Fibroblast of lung (primary cell): ENCODE measurements at places on chromosomes 12 and 14.

- peak; percentile 96 for DNase-seq
Measured at GRCh38 chr14:58738189-58738836, 100.6 kb downstream of the DACT1 start.

- DNase-seq, result no peak
Measured at GRCh38 chr14:95943699-95944098, 67.1 kb downstream of the TUNAR start.

- DNase-seq, result no peak
Measured at GRCh38 chr14:74539503-74539902, 45.9 kb downstream of the ISCA2 start.

DNA sequence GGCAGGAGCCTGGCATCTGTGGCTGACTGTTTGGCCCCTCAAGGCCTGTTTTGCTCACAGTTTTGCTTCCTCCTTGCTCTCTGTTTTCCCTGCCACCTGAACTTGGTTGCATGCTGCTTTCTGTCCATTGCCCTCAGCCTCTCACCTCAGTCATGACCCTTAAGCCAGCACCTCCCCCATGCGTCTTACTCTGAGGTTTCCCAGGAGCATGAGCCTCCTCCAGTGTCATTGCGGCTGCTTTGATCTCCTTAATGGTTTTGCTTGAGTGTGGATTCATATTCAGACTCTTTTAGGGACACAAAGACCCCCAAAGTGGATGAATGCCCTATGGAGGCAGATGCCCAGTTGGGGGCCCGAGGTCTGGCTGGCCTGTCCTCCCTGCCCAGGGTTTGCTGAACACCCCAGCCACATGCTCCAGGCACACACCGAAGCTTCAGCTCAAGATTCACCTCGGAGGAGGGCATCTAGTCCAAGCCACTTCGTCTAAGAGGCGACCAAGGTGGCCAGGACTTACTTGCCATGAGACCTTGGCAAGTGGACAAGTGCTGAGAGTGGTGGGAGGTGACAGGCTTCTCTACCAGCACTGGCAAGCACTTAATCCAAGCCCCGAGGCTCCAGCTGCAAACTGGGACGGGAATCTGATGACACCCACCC is 95.4 kb upstream of the DIO3 start:
- no peak for DNase-seq

GRCh38 chr14:55505846-55506245 is 65.4 kb upstream of the TBPL2 start:
- DNase-seq, result no peak

GRCh38 chr14:100824901-100825712 is 811 bp upstream of the MEG3 start:
- peak; percentile 11 for DNase-seq

DNA sequence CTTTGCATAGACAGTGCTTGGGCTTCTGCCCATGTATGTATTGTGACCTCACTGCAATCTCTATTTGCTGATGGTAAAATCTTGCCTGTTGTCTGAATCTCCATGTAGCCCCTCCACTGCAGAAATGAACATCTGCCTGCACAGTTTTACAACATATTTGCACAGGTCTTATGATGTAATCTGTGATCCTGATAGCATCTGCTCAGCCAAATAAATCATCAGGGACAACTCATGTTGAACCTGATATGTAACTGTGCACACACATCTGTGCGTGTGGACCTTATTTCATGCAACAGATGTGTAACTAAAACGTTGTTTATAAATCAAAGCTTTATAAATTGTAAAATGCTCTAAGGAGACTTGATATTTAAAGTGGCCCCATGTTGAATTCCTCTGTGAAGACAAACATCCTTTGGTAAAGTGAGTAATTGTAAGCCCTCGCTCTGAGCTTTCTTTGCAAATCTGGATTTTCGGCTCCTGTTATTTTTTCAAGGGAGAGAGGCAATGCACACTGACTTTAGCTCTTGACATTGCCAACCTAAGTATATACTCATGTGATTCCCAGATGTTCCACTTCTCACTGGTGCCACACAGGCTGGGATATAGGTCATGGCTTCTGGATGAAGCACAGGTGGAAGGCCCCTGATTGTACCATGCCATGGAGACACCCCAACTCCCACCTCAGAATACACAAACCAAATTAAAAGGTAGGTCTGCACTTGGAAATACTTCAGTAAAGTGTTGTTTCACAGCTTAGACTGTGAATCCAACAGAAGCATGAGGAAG is 371.3 kb downstream of the GRIN2B start:
- DNase-seq, result no peak

- DNase-seq, result no peak
Measured at GRCh38 chr12:94126067-94126466, 22.3 kb upstream of the PLXNC1 start.

DNA sequence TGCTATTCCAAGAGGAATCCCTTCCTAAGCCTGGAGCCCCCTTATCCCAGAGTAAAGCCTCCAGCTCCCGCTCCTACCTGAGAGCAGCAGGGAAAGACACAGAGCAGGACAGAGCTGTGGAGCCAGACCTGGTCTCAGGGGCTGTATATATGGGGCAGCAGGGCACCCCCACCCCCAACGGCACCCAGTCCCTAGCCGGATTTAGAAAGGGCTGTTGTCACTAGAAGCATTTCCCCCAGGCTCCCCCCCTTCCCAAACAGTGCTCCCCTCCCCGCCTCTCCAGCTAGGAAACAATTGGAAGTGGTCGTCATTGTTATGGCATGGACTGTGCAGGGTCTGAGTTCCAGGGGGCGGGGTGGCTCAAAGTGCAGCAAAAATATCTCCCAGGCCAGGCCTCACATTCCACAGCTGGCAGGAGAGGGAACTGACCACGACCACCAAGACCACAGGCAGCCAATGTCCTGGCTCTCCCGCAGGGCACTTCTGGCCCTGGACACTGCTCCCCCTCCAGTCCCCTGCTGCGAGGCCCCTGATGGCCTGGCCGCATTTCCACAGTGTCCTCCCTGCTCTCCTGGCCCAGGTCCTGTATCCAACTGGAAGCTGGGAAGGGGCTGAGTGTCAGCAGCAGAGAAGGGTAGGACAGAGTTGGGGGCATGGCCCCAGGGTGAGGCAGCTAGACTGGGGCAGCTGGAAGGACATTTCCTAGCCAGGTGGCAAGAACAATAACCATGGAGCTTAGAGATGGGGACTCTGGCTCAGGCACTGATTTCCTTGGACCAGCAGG is at the start of gene MYH7:
MYH7 (minus strand) TSS at position 118 of the 784 bp plus-strand sequence. CDS start 1,928 bp downstream, outside the sequence.
- no peak for DNase-seq
